ENCODE measurements at places on chromosomes 4 and X.

DNA sequence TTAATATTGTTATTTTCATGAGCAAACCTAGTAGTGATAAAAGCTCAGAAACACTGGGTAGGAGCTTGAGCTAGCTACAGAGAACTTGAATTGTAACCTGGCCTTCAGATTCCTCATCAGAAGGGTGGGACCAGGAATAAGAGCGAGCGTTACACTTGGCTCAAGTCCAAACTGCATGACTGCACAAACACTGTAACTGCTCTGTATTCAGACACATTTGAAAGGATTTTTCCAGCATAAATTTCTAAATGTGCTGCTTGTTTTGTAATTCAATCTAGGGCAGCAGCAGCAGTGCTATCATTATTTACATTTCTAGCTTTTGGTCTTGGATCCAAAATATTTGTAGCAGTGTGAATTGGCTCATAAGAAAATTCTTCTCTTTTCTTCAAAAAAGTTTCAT is 133.0 kb upstream of the TMLHE start:
- DNase-seq, result no peak

- no peak for DNase-seq
Observed at GRCh38 chr4:116082808-116083366, 969.5 kb upstream of the NDST4 start.

DNA sequence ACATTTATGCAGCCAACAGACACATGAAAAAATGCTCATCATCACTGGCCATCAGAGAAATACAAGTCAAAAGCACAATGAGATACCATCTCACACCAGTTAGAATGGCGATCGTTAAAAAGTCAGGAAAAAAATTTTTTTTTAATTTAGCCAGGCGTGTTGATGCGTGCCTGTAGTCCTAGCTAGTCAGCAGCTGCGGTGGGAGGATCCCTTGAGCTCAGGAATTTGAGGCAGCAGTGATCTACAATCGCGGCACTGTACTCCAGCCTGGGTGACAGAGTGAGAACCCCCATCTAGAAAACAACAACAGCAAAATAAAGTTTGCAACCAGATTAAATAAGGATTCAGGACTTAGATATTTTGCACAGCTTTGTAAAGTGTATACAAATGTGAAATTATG is 65.7 kb upstream of the ALG13 start:
- no peak for DNase-seq

- no peak for DNase-seq
Observed at GRCh38 chr4:81783558-81783957, 311.9 kb upstream of the RASGEF1B start.

- no peak for DNase-seq
Observed at GRCh38 chrX:45445745-45446412, 245.2 kb upstream of the DIPK2B start.

DNA sequence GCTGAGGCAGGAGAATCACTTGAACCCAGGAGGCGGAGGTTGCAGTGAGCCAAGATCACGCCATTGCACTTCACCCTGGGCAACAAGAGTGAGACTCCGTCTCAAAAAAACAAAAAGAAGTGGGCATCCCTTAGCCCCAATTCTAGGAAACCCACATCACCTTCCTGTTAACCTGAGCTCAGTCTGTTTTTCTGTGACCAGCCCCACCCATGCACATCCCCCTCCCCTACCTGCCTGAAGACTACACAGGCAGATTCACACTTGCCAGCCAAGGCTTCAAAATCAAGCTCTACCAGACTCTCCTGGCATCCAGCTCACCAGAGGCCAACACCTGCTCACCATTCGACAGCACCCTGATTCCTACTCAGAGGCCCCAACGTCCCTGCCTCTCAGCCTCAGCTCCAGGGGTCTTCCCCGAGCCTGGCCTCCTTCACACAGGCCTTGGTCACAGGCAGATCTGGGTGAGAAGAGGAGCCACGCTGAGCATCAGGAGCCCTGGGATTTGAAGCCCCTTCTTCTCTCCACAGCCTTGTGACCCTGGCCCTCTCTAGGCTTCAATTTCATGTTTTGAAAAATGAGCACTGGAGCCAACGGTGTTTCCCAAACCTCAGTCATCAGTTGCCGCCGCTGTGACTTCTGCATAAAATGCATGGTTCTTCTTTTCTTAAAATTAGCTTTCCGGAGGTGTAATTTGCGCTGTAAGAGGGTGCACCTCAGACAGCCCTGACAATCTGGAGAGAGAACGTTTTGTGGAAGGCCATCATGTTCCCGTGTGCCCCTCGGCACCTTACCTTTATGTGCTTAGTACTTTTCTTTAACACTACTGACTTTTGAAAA is 47.3 kb downstream of the JAKMIP1 start:
- no peak for DNase-seq

- no peak for DNase-seq
Observed at GRCh38 chrX:29542152-29542551, 673.2 kb upstream of the MAGEB2 start.

DNA sequence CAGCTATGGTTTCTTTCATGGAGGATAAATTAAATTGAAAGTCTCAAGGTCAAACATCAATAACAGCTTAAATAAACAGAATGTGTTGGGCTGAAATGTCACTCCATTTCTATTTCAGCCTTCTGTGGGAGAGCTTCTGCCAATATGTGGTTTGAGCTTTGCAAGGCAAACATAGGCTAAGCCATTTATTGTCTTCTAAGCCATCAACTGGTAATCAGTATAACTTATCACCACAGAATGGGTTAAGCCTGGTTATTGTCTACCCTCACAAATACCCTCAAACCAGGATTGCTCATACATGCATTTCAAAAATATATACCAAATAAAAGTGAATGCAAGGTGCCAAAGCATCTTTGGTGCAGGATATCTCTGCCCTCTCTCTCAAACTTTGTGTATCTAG is 52.7 kb downstream of the GABRB1 start:
- DNase-seq, result no peak

DNA sequence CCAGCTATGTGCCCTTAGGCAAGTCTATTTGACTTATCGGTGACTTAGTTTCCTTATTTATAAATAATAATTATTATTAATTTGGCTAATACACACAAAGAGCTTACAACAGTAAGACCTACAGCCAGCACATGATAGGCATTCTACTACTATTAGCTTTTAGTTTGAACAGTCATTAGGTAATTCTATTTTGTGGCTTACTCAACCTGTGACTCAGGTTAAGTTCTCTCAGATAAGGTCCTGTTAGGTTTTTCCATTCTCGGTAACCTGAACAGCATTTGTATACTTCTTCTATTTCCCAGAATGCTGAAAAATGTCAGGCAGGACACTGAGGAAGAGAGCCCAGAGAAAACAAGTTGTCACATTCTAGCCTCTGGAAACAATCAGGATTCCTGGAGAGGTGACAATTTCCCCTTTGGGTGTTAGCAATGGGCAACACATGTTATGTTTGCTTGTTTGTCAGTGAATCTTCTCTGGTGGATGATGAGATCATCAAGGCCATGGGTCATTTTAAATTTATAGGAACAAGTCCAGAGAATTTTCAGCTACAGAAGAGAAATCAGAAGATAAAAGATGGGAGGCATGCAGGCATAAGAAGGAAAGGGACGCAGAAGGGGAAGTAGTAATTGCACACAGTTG is 2144.7 kb downstream of the PCDH7 start:
- DNase-seq, result no peak

DNA sequence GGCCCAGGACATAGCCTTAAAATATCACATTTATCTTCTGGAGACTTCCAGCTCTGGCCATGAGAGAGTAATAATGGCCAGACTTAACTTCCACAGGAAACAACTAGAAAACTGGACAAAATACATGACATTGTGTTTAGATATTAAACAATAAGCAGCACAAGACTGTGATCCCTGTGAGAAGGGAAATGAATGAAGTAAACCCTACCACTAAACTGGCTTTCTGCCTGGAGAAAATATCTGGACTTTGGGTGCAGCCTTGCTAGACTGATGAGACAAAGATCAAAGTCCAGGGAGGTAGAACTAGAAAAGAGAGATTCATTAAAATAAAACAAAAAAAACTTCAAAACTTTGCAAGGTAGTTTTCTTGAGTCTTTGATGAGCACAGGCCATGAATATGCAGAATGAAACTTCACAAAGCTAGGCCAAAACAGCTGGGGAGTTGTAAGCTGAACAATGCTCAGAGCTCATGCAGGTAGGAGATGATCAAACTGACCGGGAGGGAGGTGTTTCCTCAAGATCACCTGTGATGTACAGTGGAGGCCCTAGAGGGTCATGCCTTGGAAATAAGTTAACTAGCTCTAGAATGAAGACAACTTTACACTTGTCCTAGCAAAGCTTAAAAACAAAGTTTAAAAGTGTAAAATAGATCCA is 147.0 kb upstream of the SH3RF1 start:
- DNase-seq, result no peak

GRCh38 chr4:5747738-5748375 is 36.9 kb downstream of the EVC start:
- no peak for DNase-seq

DNA sequence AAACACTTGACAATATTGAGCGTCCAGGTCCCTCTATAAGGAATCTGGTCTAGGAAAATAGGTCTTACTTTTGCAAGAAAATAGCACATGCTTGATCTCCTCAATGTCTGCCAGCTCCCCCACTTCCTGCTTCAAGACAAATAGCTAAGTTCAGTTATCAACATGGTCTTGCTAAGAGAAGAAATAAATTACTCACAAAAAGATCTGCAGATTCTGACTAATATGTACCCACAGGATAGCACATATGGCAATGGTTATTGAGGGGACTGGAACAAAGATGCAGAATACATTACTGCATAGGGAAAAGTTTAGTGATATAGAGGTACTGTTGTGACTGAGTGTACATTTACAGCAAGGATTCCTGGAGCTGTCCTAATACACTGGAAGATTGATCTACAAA is 457.5 kb upstream of the GRID2 start:
- DNase-seq, result no peak

DNA sequence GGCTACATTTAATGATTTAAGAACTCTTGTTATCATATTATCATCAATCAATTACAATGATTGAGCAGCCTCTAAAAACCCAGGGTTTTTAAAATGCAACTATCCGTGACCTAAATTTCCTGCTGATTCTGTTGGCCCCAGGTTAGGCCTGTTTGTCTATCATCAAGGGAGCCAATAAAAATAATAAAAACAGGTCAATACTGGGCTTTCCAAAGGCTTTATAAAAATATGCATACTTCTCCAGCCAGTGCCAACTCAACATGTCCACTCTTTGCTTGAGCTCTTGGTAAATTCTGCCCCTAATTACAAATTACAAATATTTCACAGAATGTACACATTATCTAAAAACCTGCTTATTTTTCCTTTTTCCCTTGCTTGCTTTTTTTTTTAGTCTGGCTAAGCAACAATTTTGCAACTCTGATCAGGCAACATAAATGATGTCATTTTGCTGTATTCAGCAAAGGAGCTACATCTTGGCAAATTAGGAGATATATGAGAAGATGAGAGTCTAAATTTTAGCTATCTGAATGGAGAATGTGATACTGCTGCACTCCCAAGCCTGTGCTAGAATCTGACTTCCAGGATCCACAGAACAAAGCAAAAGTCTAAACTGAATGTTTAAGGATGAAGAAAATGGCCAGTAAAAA is 204.0 kb downstream of the SCFD2 start:
- DNase-seq, result no peak

GRCh38 chrX:84188320-84188834 is 378 bp upstream of the RPS6KA6 start:
- DNase-seq, result no peak

GRCh38 chr4:92421920-92422319 is 118.2 kb downstream of the GRID2 start:
- no peak for DNase-seq

DNA sequence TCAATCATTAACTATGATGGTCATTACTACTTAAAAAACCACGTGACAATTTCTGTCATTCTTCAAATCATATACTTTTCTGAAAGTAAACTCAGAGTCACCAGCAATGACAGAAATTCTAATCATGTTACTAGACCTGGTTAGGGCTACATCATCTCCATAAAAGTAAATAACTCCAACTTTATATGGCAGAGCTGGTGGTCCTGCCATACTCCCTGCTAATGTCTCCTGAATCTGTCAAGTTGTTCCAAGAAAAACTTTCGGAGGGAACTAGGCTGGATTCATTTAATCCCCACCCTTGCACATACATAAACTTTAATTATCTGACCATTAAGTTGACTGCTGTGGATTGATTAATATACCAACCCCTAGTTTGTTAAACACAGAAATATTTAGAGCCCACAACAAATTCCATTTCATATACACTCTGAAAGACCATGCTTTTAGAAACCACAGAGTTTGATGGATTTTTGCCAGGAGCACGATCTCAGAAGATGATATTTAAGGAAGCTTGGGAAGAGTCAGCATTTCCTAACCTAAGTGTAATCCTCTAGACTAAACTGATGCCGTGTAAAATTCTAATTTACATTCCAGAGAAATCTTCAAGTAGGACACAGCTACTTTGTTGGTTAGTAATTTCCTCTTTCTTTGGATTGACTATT is 577.0 kb downstream of the FAT4 start:
- DNase-seq, result no peak

DNA sequence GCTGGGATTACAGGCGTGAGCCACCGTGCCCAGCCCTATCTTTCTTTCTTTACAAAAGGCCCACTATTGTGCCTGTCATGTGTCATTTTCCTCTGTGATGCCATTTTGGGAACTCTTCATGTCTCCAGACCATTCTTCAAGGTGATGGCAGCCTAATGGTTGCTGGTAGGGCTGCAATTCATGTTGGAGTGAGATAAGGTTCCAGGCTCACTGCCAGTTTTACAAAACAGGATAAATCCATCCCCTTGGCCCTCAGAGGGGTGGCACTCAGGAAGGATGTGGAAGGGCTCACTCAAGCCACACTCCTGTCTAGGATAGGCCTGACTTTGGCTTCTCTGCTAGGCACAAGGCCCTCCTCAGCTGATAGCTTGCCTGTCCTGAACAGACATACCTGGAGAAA is 3.8 kb downstream of the TCEAL9 start:
- no peak for DNase-seq

GRCh38 chr4:83629945-83630721 is 94.2 kb downstream of the GPAT3 start:
- no peak for DNase-seq

- no peak for DNase-seq
Observed at GRCh38 chr4:150680651-150681050, 98.7 kb downstream of the MAB21L2 start.

- no peak for DNase-seq
Observed at GRCh38 chr4:147547314-147548056, 66.6 kb downstream of the EDNRA start.

DNA sequence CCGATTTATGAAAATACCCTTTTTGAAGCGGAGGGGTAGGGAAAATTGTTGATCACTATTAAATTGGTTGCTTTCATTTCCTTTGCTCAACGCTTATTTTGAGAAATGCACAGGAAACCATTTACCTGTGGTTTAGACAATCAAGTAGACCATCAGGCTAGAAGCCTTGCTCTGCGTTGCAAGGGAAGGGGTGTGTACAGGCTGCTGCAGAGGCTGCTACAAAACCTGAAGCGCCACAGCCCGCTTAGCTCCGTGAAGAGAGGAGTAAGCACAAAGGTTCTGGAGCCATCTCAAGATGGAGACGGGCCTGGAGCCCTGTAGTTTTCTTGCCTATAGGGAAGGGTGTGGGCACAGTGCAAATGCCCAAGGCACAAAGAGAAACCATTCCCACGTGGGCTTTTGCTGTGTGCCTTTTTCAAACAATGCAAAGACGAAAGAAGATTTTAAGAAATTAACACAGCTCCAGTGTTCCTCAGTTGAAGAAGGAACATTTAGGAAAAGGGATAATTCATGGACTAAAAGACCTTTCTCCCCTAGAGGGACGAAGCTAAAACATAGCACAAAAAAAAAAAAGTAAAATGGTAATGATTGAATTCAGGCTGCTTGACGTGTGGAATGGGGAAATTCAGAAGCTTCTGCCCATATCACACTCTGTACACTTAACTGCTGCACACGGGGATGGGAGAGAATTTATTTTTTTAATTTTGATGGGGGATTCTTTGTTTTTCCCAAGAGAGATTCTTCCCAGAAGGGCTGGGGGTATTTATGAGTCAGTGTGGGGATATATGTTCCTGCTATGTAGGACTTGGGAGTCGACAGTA is 3.5 kb downstream of the TMSB4X start:
- DNase-seq, result peak; percentile 61
